Fibroblast of skin of back (primary cell): ENCODE measurements at places on chromosomes 16 and 17.

DNA sequence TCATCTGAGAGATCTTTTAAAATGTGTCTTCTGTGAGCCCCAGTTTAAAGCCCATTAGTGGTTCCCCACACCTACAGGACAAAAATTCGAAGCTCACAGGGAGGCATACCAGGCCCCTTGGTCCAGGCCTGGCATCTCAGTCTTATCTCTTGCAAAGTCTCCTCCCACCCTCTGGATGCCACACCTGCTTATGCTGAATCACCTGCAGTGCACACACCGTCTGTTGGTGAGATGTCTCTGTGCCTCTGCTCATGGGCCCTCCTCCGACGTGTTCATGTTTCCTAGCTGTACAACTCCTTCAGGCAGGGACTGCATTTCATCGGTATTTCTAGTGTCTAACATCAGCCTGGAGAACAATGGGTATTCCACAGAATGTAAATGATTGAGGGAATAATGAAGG is 41.6 kb downstream of the RNF157 start:
- no peak for DNase-seq

GRCh38 chr17:80568246-80568645 is 23.6 kb downstream of the RPTOR start:
- no peak for DNase-seq

GRCh38 chr16:9012848-9013507 is 49.3 kb upstream of the USP7 start:
- peak; percentile 18 for DNase-seq

DNA sequence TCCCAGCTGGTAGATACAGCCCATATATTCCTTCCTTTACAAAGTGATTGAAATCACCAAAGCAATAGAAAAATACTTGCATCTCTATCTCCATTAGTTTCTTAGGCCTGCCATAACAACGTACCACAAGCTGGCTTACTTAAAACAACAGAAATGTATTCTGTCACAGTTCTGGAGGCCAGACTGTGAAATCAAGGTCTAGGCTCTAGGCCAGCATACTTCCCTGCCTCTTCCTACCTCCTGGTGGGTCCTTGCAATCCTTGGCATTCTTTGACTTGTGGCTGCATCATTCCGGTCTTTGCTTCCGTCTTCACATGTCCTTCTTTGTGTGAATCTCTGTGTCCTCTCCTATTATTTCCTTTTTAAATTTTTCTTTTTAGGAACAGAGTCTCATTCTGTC is 62.5 kb downstream of the ERCC4 start:
- DNase-seq = peak; percentile 69

DNA sequence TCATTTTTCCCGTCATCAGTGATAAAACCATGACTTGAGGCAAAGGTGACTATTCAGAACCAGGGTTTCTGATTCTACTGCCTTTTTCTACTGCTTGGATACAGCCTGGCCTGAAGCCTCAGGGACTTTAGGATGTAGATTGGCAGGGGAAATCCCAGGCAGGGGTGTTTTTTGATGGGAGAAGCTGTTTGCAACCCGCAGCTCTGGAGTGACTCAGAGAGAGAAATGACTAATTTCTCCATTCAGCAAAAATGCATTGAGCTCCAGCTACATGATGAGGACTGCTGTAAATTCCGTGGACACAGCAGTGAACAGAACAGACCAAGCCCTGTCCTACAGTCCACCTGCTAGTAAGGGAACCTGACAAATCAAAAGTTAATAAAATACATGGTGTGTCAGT is 560.6 kb downstream of the CDH13 start:
- DNase-seq = peak; percentile 82

DNA sequence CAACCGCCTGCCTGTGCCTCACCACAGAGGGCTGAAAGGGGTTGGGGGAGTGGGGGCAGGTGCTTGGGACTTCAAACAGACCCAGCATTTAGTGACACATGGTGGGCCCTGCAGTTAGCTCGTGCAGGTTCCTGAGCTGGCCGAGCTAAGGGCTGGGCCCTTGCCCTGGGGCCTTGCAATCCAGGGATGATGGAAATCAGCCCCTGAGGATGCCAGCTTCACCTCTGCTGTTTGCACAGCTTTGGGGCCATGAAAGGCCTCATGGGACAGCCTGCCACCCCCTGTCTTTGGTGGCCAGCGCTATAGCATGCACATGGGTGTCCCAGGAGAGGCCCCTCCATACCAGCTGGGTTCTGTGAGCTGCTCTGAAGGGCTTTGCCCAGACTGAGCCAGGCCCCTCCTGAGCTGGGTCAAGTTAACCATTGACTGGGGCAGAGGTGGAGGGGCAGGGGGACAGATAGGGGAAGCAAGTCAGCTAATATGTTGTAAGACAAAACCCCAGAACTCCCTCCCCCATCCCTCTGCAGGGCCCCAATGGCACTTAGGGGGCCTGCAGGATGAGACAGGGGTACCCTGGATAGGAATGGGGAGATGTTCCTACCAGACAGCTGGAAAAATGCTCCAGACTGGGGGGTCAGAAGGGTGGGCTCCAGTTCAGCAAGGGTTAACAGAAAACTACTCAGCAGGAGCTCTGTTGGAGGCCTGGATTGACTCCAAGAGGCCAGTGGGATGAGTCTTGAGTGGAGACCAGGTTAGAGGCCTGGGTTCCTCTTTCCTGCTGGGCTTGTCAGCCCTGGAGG is 692 bp downstream of the PRR15L start:
- DNase-seq = no peak

GRCh38 chr16:28597692-28598261 is 927 bp upstream of the SULT1A2 start:
- DNase-seq = no peak

GRCh38 chr17:71329310-71330098 is 791.3 kb upstream of the SOX9 start:
- no peak for DNase-seq

GRCh38 chr17:27349540-27350021 is 55.7 kb downstream of the WSB1 start:
- no peak for DNase-seq

- DNase-seq = no peak
Observed at GRCh38 chr16:725041-725376, 1.2 kb downstream of the CCDC78 start.

DNA sequence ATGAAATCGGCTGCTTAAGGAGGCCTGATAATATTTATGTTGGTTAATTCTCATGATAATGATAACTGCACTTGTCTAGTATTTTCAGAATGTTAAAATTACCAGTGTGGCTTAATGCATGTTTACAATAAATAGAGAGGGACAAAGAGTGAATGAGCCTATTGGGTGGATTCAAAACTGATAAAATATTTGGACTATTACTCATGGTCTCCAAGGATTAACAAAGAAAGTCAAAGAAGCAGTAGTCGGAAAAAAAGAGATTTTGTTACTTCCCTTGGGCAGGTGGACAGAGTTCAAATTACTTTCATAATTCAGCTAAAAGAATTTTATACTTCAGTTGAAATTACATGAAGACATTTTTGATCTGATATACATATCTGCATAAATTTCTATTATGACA is 258.2 kb upstream of the PMFBP1 start:
- DNase-seq = no peak

DNA sequence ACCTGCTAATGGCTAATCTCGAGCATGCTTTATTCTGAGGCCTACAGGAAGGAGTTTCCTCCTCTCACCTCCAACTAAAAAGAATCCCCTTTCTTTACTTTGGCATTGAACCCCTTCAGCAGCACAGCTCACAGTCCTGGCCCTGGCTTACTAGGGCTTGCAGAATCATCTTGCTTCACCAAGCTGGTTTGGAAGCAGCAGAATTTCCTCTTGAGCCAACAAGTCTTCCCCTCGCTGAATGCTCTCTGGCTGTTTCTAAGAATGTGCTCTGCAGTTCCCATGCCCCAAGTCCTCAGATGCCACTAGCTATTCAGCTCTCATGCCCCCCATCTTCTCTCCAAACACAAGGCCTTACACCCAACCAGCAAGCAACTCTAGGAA is 271.2 kb downstream of the NTN1 start:
- no peak for DNase-seq

- peak; percentile 91 for DNase-seq
Observed at GRCh38 chr16:16004314-16004749, 54.9 kb downstream of the ABCC1 start.

DNA sequence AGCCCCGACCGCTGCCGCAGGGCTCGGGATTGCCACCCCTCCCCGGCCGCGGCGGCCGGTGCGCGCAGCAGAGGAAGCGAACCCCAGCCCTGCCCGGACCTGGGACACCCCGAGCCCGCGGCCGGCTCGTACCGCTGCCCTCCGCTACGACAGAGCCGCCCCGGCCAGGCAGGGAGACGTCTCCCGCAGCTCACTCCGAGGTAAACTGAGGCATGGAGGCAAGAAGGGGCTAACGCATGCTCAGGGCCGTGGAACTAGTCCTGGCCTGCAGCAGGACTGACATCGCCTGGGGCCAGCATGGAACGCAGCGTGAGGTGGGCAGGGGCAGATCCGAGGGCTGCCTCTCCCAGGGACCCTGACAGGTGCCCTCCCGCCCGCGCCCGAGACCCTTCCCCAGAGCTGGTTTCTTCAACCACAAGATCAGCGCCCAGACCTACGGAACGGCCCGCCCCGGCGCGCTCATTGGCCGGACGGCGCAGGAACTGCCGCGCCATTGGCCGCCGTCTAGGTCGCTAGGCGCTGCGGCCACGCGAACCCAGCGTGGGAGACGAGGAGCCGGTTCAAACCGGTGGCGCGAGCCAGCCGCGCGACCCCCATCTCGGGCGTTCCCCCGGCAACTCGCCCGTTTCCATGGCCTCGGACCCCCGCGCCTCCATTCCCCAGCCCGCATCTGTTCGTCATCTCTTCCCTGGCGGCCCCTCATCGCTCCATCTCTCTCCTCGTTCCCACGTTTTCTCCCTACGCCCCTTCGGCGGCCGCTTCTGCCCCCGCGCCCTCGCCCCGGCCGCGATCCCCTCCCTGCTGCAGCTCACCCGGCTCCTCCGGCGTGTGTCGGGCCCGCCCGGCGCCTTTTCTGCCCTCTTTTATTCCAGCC is at the start of gene SLC43A2:
TSS of gene SLC43A2 (minus strand) at position 853 of the 874 bp plus-strand sequence. CDS start 960 bp downstream, outside the sequence.
- peak; percentile 72 for DNase-seq

- DNase-seq = peak; percentile 20
Observed at GRCh38 chr16:65409510-65409909, 287.6 kb upstream of the CDH11 start.

DNA sequence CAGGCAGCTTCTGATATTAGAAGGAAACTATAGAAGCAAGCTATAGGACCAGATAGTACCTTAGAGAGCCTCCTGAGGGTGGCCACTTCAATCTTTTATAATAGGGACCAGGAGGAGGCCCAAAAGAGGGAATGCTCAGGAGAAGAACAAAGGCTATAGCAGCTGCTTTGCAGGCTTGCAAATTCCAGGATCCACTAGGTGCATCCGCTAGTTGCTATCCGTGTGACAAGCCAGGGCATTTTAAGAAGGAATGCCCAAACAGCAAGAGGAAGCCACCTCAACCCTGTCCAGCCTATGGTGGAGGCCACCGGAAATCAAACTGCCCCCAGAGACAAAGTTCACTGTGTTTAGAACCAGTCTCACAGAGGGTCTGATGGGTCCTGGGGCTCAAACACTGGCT is 192.6 kb upstream of the KIF2B start:
- no peak for DNase-seq

DNA sequence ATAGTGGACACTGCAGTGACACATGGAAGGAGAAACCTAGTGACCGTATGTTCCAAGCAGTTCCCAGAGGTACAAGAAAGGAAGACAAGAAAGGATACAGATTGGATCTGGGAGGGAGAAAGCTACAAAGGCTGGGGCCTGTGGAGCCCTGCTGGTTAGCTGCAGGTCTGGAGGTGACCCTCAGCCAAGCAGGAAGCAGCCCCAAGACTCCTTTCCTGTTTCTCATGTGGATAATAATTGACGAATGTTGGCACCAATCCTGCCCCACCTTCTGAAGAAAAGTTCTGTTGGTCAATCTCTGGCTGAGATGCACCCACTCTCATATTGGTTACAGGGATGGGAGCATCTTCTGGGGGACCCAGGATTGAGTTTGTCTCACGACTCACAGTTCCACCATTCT is 99.8 kb downstream of the SHISA6 start:
- DNase-seq = no peak

DNA sequence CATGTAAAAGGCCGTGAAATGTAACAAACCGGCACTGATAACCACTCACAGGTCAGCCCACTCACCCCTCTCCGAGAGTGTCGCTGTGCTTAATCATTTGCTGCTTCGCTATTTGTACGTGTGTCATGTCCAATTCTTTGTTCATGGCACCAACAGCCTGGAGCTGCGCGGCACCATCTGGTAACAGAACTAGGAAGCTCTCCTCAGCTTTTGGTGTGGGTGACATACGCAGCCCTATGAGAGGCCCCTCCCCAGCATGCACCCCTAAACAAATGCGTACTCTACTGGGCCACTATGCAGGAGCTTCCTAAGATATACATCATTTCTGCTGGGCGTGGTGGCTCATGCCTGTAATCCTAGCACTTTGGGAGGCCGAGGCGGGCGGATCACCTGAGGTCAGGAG is 2.3 kb upstream of the PECAM1 start:
- no peak for DNase-seq

- DNase-seq = peak; percentile 36
Observed at GRCh38 chr16:76265434-76266045, 11.7 kb upstream of the CNTNAP4 start.

DNA sequence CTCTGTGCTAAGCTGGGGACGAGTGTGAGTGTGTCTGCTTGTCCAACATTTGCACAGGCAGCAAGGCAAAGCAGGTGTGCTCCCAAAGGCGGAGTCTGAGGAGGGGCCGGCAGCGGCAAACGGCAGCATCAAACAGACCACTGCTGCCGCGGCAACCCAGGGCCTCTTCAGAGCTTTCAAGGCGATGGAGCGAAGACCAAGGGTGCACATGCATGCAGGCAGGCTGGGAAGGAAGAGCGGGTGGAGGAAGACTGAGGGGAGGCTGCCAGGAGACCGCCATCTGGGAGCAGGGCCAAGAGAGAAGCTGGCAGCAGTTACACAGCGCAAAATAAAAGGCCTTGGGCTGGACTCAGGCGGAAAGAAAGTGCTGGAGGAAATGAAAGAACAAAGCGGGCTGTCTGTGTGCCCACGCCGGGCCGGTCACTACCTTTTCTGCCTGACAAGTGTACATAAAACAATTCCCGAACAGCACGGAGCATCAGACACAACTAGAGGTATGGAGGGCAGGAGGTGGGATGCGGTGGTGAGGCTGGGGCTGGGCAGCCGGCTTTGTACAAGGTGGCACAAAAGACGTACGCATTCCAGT is 8.5 kb downstream of the TIMM22 start:
- peak; percentile 67 for DNase-seq

DNA sequence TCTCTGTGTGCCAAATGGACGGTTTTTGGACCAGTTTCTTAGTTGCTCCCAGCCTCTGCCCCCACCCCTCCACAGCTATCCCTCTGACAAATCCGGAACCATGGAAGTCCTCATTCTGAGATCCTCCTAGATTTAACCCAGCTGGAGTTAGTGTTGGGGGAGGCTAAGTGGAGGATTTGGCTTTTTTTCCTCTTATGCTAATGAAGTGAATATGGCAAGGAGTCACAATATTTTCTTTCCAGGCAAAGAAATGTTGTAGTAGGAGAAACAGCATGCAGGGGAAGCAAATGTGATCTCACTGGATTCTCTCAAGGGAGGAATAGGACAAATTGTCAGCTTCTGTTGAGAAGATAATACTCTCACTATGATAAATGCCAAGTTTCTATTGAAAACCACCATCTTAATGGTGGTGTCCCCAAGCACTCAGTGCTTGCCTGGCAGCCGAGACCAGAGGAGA is 159.5 kb downstream of the MSI2 start:
- no peak for DNase-seq
